ENCODE measurements at places on chromosomes 12 and 14. TPM values are rescaled to one million over a fixed set of nuclear protein-coding genes. Genes with fewer than 3 reads are reported as not detected.

Gene KRT75
- total RNA-seq: not detected

GRCh38 chr14:36870776-36871175 is 209.1 kb downstream of the PAX9 start:
- H3K27ac ChIP-seq: no peak overlapping the region
- no peaks in the 10 kb centered on the region for H3K27me3 ChIP-seq
- no peak for DNase-seq
- no peak overlapping the region for H3K4me3 ChIP-seq
- H3K36me3 ChIP-seq: no peaks in the 10 kb centered on the region

DNA sequence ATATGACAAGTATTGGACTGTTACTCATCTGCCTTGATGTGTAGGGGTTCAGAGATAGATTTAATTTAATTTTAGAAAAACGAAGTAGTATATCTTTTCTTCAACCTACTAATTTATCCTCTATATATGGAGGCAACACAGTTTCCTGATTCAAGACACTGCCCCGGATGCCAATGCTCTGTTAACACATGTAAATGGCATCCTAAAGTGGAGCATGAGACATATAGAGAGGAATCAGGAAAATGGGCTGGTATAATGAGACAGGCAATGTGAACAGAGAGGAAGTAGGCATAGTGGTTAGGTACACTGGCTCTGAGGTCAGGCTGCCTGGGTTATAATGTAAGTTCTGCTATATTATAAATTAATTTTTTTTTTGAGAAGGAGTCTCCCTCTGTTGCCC is 85.6 kb downstream of the OTOGL start:
- no peaks in the 10 kb centered on the region for H3K27me3 ChIP-seq
- H3K36me3 ChIP-seq: no peaks in the 10 kb centered on the region
- DNase-seq: no peak

DNA sequence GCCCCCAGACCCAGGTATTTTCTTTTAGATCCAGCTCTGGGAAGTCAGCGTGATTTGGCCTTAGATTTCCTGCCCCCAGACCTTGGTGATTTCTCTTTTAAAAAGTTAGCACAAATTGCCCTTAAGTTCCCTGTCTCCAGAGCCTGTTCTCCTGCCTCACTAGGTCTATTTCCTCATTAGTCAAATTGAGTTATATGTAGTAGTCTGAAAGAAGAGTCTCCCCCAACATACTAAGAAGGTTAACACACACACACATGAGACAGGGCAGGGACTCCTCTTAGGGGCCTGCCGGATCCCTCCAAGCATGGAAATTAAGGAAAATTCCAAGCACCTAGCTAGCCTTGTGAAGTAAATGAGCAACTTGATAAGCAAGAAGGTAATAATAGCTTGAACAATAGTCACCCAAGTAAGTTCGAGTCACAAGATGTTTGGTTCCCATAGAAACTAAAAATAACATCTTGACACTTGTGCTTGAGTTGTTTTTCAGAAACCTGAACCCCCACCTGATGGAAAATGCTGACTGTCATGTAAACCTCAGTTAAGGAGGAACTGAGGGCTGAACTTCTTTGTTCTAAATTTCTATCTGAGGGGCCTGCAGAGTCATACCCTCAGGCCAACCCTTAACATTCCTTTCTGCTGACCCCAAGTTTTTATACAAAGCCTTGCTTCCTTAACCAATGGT is 51.6 kb downstream of the CAND1 start:
- no peak overlapping the region for H3K4me3 ChIP-seq
- peak overlapping the region; percentile 31 for H3K27ac ChIP-seq
- H3K4me1 ChIP-seq: peaks cover 4% of the 10 kb centered on the region
- peaks cover 51% of the 10 kb centered on the region for H3K36me3 ChIP-seq
- no peak for DNase-seq
- H3K27me3 ChIP-seq: no peaks in the 10 kb centered on the region
